ENCODE measurements at places on chromosomes 1 and 21. TPM values are rescaled to one million over a fixed set of nuclear protein-coding genes. Genes with fewer than 3 reads are reported as not detected.

DNA sequence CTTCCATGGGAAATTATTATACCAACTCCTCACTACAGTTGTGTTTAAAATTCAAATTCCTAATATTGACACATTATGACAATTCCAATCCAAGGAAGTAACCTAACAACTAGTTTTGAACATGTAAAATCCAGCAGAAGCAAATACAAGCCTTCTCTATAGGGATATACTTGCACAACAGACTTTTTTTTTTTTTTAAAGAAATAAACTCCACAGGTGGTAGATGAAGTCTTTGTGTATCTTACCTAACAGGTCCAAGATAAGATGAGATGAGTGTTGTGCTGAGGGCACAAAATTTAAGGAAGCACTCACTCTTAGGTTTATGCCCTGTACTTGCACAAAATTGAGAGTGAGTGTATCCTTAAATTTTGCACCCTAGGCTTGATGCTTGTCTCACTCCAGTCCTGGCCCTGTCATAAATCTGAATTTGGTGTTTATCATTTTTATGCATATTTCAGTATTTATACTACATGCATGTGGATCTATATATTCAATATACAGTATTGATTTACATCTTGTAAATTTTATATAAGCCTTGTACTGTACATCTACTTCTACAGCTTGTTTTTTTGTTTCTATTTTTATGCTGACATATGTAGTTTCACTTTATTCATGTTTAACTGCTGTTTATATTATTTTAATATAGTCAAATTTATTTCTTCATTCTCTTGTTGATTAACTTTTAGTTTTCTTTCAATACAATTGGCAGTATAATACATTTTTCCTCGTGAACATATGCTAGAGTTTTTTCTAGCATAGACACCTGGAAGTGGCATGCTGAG, 60.6 kb upstream of the RGL1 start:
- DNase-seq = no peak

DNA sequence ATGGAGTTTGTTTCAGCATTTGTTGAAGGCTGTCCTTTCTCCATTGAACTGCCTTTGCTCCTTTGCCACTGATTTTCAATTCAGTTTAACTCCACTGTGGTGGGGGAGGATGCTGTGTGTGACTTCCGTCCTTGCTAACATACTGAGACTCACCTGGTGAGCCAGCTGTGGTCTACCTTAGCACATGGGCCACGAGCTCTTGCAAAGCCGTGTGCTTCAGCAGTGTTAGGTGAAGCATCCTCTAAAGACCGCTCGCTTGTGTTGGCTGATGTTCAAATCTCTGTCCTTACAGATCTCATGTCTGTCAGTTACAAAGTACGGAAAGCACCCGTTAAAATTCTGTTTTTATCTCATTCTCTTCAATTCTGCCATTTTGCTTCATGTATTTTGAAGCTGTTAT, 3.6 kb upstream of the SPATC1L start:
- DNase-seq = no peak

GRCh38 chr21:35581640-35582039, 478.7 kb downstream of the SETD4 start:
- DNase-seq = no peak

The LCE1D gene
- not detected for total RNA-seq

GRCh38 chr1:59564192-59564891, 250.4 kb upstream of the HOOK1 start:
- no peak for DNase-seq

The SKI gene
- 35.3 TPM for total RNA-seq

- DNase-seq = no peak
Observed at GRCh38 chr1:17895986-17896385, 140.9 kb downstream of the ACTL8 start.

DNA sequence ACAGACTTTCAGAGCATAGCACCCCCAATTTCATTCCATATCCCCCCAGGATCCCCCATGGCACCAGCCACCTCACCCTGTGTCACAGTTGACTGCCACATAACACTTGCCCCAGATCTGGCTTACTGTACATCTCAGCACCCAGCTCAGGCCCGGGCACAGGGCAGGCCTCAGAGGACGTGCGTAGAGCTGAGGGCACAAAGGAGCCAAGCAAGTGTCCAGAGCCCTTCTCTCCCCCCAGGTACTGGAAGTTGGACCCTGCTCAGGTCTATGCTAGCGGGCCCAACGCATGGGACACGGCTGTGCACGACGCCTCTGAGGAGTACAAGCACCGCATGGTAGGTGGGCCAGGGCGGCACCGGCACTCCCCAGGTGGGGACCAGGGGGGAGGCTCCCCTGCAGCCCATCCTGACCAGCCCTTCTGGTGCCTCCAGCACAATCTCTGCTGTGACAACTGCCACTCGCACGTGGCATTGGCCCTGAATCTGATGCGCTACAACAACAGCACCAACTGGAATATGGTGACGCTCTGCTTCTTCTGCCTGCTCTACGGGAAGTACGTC, 8.0 kb upstream of the SYTL1 start:
- DNase-seq = no peak

DNA sequence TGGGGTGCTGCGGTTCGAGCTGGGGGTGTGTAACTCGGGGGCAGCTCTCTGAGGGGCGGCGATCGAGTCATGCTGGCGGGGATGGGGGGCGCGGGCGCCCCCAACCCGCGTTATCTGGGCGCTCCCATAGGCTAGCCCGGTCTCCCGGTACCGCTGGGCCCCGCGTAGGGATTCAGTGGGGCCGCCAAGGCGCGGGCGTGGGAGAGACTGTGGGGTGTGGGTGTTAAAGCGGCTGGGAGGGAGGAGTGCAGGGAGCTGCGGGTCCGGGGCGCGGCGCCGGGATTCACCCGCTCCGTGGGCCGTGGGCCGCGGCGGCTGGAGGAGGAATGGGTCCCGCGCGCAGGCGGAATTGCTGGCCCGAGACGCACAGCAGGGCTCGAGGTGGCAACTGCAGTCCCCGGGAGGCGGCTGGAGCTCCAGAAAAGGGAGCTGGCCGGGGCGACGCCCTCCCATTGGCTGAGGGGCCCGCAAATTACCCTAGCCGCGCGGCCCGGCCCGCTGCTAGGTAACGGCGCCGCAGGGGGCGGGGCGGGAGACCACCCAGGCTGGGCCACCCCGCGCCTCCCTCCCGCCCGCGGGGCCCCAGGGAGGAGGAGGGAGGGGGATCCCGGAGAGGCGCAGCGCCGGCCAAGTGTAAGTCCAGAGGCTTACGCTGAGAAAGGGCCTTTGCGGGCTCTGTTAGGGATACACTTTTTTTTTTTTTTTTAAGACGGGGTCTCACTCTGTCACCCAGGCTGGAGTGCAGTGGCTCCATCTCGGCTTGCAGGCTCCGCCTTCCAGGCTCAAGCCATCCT, at the start of gene PTCH2:
Gene PTCH2, minus strand, starts transcription at position 392 of the 794 bp plus-strand sequence. Its CDS starts 321 bp downstream, at position 71.
- no peak for DNase-seq

Measured in omental fat pad (tissue), 4 donors.